ENCODE measurements at places on chromosomes 11 and 22.

- DNase-seq = no peak
These were observed 47.8 kb upstream of the BMAL1 start for GRCh38 chr11:13229711-13230318.

GRCh38 chr11:10388101-10388500 lies 67.0 kb upstream of the AMPD3 start:
- DNase-seq = no peak

DNA sequence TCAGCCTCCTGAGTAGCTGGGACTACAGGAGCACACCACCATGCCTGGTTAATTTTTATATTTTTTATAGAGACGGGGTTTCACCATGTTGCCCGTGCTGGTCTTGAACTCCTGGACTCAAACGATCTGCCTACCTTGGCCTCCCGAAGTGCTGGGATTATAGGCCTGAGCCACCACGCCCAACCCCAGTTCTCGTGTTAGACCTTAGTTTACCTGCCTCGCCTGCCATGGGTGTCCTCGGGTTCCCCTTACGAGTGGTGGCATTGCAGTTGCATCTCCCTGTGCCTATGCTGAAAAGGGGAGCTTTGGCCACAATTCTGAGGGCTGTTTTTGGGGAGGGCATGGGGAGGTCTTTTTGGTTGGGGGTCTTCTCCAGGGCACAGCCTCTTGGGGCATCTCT lies 18.8 kb downstream of the TBC1D22A start:
- DNase-seq = no peak

GRCh38 chr22:48950151-48950915 lies 877.3 kb downstream of the BRD1 start:
- no peak for DNase-seq

- DNase-seq = no peak
These were observed 2.6 kb upstream of the KMT5B start for GRCh38 chr11:68215524-68216170.

DNA sequence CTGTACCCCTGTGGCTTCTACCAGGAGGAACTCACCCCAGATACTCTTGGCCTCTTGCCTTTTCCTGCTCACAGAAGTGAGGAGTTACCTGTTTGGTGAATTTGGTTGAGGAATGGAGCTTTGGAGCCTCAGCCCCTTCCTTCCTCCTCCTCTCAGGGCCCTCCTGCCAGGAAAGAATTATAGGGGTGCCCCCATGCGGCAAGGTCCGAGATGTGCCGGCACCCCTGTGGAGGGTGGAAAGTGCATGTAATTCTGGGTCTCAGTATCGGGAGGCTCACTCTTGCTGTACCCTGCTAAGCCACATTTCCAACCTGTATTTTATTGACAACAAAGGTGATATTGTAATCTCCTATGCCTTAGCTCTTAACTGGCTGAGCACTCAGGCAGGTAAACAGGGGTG lies 13.7 kb upstream of the IGSF22 start:
- DNase-seq = no peak

GRCh38 chr11:36657610-36658267 lies 59.7 kb upstream of the RAG2 start:
- DNase-seq = no peak

GRCh38 chr22:37661160-37661924 lies 2.8 kb downstream of the PDXP start:
- no peak for DNase-seq
